ENCODE measurements at places on chromosomes 12 and 14. TPM values are rescaled to one million over a fixed set of nuclear protein-coding genes. Genes with fewer than 3 reads are reported as not detected.
A peak's percentile ranks its signal among the peaks of the same experiment; 100 is the strongest.

Gene HSP90AA1
- polyA plus RNA-seq: 470 TPM

- DNase-seq: no peak
These were observed 193.0 kb downstream of the EPS8 start for GRCh38 chr12:15596174-15596573.

DNA sequence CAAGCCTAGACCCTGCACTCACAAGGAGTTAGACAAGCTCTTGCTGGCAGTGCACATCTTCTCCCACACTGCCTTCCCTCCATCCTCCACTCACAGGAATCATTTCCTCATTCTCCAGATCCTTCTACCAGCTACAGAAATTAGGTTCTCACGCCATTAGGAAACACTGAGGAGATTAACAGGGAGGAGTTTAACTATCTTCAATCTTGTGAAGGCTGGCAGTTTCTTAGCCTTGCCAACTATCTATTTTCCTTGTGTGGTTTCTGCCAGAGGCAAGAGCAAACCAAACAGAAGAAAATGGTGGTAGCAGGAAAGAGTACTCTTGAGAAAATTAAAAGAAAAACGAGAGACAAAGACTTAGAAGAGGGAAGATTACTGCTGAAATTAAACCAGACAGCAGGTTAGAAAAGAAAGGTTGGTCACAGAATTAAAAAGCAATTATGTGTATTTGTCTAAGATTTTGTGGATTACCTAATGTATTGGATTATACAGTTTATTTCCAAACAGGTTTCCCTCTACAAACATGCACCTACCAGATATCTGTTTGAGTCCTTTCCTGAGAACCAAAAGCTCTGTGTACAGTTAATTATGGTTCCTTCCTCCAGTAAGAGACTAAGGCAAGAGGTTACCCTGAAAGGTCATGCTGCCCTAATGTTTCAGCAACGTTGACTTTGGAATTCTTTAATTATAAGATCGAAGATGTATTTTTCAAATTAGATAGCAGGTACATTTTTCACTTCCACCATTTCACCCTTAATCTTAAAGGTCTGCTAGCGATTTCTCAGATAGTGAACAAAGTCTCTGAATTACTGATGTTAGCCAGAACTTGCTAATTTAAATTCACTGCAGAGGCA is 5.0 kb downstream of the RERG start:
- no peak for DNase-seq

DNA sequence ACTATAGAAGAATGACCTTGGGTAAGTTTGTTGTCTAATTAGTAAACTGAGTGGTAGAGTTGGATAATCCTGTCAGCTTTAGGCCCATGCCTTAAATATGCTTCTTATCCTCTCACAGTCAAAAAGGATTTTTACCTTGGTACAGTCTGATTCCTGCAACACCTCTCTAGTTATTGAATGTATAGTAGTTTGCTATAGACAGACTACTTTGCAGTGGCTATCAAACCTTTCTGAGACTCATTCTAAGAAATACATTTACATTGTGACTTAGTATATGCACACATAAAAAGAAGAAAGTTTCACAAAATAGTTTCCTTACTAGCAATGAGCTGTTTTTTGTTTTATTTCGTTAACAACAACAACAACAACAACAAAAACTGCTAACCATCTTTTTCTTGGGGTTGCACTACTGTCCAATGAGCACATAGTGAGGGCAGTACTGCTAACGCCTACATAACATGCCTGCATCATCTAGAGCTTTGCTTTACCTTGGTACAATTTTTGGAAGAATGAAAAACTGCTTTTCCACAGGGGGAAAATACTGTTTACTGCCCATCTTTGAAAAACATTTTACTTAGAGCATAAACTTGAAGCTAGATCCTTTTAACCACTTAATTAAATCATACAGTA is 28.5 kb downstream of the WNK1 start:
- no peak for DNase-seq

Gene CD163
- polyA plus RNA-seq: 7.8 TPM

Gene HOTAIR
- not detected for polyA plus RNA-seq

Gene BBS10
- polyA plus RNA-seq: 6.6 TPM

DNA sequence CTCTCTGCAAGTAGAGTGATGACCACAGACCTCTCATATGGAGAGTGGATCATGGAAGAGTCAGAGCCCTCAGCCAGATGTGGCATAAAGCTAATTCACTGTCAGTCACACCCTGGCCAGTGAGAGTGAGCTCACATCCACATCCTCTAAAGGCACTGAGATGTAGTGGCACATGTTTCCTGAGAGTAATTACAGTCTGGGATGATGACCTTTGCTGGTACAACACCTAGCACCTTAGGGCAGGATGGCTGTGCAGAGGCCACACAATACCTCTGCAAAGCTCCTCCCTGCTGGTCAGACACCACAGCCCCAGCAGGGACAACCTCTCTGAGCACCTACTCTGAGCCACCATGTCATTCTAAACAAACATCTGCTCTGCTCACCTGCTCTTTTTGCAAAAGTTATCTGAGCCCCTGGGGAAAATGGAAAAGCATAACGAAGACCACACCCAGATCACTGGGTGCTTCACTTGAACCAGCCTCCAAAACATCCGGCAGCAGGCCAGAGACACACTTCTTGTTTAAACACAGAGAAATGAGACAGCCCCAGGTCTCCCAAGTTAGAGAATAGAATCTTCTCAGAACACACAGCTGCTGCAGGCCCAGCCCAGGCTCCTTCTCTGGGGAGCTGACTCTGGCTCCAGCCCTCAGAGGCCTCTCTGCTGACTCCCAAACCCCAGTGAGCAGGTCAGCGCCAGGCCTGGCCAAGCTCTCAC is 30.3 kb downstream of the PITPNM2 start:
- no peak for DNase-seq

- DNase-seq: peak; percentile 77
These were observed 777 bp downstream of the ASCL1 start for GRCh38 chr12:102958073-102958829.

Gene ACSM4
- polyA plus RNA-seq: not detected

Gene BCL11B
- polyA plus RNA-seq: 1.6 TPM

Gene EIF5
- 56.1 TPM for polyA plus RNA-seq

Data from brain (organoid and tissue), 16 donors.